ENCODE measurements at places on chromosomes 2 and 18.

DNA sequence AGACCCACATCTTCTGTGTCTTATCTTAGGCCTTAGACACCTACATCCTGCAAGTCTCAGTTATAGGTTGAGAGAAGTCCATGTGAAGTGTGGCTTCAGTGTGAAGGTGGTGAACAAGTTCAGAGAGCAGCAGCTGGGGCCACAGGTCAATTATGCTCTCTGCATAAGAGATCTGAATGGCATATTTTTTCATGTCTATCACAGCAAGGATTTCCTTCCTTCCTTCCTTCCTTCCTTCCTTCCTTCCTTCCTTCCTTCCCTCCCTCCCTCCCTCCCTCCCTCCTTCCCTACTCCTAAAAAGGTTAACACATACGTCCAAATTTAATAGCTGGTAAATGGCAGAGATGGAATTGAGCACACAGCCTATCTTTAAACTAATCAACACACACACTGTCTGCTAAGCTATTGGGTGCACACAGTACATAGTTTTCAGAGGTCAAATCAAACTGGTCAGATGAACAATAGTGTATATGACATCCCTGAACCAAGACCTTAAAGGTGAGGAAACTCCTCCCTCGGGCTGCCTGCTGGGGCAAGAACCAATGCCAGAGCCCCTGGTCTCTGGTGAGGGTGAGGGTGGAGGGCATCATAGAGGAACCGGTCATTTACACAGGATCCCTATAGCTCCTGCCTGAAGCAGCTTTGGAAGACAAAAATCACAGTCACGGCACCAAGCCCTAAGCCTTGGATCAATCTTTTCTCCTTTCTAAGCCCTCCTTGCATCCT lies 240.9 kb downstream of the ICOS start:
- DNase-seq = no peak

- DNase-seq = no peak
Measured at GRCh38 chr2:138155304-138155703, 191.0 kb downstream of the HNMT start.

DNA sequence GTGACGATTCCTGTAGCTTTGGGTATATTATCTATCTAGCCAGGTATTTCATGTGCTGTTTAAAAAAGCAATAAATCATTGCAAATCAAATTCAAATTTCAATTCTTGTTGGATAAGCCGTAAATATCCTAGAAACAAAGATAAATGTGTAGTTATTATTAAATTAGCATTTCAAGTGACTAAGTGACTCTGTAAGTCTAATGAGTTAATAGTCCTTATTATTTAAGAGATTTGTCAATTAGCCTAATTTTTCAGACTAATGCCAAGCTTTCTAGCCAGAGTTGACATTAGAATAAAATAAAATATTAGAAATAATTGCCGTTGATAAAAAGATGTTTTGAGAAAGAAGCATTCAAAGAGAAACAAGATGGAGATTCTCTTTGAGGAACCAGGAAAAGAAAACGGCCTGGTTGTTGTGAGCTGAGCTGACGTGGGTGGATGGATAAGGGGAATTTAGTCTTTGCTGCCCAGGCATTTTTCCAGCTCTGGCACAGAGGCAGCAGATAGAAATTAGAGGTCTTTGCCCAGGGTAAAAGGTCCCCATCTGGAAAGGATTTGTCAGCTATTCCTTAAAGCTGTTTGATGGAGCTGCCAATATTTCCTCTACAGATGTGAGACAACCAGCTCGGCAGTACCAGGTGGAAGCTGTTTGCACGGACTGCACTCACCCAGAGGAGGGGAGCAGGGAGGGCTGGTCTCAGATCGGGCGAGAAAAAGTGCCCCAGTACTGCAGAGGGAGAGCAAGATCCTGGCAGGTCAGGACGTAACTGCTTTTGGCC lies 117.3 kb upstream of the SEC11C start:
- DNase-seq = no peak

- DNase-seq = no peak
Measured at GRCh38 chr2:23695214-23695889, 231.6 kb downstream of the ATAD2B start.

DNA sequence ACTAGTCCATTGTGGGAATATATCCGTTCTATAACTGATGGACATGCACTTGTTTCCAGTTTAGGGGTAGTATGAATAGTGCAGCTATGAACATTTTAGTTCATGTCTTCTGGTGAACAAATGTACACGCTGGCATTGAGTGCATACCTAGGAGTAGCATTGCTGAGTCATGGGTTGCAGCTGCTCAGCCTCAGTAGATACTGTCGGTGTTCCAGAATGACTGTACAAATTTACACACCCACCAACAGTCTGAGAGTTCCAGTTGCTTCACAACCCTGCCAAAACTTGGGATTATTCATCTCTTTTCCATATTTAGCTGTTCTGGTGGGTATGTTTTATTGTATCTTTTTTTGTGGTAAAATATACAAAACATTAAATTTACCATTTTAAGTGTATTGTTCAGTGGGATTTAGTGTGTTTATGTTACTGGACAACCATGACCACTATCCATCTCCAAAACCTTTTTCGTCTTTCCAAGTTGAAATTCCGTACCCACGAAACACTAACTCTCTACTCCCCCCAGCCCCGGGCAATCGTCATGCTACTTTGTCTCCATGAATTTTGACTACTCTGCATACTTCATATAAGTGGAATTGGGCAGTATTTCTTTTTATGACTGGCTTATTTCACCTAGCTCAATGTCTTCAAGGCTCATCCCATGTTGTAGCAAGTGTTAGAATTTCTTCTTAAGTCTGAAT lies 281.0 kb downstream of the PRKCE start:
- DNase-seq = no peak

- DNase-seq = no peak
Measured at GRCh38 chr2:223101340-223102039, 49.5 kb downstream of the KCNE4 start.

DNA sequence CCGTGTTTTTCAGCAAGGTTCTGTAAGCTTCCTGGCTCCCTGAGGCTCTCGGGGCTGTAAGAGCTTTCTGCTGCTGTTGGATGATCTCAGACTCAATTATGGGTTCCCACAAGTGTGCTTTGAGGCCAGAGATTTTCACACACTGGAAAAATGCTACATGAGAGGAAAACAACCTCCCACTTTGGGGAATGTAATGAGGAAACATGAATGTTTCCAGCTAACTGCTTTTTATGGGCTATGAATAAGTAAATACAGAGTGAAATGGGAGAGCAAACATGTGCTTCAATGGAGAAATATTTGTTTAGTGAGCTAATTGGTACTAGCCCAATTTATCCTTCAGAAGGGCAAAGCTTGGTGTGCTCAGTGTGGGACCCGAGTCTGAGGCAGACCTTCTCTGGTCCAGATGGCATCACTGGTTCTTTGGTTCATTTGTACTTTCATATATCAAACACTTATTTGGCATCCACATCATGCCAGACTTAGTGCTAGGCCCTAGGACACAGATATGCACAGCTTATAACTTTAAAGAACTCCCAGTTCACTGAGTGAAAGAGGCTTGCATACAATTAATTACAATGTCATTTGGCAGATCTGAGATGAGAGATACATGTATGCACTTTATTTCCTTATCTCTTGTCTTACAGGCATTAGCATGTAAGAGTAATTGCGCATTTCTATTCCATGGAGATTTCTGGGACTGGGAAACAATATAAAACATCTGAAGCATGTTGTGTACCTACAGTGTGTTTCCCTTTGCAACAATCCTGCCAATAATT lies 248.8 kb downstream of the RDH14 start:
- DNase-seq = no peak

DNA sequence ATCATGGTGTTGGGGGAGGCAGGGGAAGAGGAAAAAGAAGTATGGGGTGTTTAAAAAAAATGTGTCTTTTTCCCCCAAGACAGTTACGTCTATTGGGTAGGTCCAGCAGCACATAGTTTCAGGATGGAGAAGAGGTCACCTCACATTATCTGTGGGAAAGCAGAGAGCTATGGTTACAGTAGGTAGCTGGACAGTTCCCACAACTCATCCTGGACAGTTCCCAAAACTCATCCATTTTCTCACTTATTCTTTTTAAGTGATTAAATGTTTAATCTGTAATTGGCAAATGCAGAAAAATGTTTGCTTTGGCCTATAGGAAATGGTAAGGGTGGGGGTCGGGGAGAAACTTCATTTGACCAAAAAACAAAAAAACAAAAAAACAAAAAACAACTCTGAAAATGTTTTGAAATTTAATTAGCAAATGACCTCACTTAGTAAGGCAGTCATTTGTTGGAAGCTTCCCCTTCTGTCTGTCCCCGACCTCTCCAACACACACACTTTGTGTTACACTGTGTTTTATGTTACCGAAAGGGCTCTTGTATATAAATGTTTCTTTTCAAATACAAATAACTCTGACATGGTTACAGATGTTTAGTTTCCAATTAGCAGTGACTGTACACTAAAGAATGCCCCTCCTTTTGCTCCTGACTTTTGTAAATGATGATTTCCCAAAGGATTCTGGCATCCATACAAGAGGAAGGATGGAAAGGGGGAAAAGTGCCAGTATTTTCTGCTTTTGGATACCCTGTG lies 173.3 kb upstream of the ZFP36L2 start:
- DNase-seq = peak; percentile 57

- DNase-seq = no peak
Measured at GRCh38 chr2:44909831-44910230, 31.7 kb upstream of the SIX3 start.

- no peak for DNase-seq
Measured at GRCh38 chr2:162072181-162072702, 1.8 kb downstream of the DPP4 start.

DNA sequence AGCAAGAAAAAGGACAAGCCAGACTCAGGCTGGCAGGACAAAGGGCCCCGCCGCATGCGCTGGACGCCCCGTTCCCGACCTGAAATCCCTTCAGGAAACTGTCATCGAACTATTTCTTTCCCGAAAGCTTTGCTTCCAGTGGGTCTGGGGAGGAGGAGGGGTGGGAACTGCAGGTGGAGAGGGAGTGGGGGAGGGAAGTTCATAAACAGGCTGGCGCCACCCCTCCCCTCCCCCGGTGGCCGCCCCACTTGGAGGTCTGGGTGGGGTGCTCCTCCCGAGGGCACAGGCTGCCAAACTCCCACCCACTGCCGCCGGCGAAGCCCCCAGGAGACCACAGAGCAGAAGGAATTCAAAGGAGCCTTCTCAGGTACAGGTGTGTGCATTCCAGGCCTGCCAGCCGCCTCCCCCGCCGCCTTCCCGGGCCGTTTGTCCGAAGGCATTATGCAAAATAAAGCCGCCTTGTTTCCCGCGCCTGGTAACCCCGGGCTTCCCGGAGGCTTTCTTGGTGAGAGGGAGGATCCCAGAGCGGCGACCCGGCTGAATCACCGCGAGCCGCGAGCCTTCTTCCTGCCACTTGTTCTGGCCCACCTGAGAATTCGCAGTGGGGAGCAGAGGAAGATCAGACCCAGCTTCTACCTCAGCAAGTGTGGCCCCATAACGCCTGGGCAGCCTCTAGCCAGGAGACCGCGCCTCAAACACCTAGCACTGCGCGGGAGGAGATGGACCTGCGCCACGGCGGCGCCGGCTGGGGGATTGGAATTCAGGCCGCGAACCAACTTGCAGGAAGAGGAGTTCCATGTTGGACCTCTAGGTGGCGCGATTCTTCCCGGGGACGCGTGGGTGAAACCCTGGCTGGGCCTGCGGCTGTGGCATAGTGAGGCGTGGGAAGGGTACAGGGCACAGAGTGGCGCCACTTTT lies 101.9 kb downstream of the FOXI3 start:
- no peak for DNase-seq

- no peak for DNase-seq
Measured at GRCh38 chr2:71610671-71611070, 157.3 kb downstream of the DYSF start.

- no peak for DNase-seq
Measured at GRCh38 chr18:29726646-29727045, 1315.9 kb downstream of the DSC3 start.

- DNase-seq = no peak
Measured at GRCh38 chr2:209441541-209441940, 17.7 kb downstream of the MAP2 start.

GRCh38 chr2:142615876-142616275 lies 261.6 kb upstream of the KYNU start:
- DNase-seq = no peak

DNA sequence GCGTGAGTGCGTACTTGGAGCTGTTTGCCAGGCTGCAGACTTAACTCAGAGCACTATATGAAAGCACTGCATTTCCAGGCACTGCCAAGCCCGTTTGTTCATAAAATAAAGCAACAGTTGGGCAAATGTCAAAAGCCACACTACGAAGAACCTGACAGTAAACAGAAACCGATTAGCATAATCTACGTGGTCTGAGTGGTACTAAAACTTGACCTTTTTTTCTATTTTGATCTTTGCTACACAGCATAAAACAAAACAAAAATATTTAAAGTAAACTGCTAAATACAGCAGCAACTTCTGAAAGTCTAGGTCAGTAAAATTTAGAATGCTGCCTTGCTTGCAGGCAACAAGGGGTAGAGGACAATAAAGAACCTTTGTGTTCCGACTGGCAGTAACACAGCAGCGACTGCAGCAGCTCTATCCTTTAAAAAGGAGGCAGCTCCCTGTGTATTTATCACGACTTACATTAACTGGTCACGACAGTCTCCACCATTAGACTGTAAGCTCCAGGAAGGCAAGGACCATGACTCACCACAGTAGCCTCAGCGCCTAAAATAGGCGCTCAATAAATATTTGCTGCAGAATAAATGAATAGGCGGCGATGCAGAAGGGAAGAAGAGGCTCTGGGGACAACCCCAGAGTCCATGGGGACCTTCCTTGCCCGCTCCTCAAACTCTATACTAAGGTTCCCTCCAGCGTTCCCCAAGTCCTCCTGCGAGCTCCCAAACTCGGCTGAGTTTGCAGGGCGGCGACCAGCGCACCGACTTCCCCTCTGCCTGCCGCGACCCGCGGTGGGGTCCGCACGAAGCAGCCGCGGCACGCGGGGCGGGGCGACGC lies 902 bp downstream of the SS18 start:
- no peak for DNase-seq

Measured in HS-5 (cell line).